ENCODE measurements at places on chromosomes 11 and 22.

DNA sequence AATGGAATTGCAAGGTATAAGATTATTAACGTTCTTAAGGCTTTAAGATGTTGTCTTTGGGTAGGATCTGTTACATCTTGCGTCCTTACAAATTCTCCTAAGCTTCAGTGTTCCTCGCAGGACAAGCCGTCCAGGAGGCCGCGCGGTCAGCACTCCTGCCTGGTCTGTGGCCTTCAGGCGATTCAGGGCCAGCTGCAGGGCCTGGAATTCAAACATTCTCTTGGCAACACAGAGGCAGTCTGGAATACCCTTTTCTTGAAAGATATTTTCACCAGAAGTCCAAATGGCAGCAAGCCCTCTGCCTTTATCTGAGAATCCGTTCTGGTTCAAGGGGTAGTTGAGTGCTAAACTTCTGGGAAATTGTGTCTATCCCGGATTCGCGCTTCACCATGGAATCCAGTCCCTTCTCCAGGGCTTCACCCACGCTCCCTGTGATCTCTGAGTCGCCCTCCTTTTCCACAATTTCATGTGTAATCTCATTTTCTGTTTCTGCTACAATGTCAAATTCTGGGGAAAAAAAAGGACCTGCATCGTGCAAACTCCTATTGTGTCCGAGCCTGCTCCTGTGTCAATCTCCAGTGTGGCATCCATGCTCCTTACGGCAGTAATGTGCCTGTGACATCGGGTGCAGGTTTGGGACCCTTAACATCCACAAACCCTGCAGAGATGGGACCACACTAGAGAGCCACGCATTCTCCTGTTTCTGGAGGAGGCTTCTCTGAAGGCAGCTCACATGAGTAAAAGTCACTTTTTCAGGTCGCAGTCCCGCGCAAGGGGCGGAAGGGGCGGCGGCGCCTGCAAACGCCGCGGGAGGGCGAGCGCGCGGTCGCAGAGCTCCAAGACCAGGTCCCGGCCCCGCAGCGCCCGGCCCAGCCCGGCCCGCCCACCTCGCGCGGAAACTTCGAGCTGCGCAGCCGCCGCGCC, 25.4 kb upstream of the SORL1 start:
- no peak for DNase-seq

- DNase-seq, result no peak
These were observed 135.2 kb downstream of the MAML2 start for GRCh38 chr11:96207459-96208449.

DNA sequence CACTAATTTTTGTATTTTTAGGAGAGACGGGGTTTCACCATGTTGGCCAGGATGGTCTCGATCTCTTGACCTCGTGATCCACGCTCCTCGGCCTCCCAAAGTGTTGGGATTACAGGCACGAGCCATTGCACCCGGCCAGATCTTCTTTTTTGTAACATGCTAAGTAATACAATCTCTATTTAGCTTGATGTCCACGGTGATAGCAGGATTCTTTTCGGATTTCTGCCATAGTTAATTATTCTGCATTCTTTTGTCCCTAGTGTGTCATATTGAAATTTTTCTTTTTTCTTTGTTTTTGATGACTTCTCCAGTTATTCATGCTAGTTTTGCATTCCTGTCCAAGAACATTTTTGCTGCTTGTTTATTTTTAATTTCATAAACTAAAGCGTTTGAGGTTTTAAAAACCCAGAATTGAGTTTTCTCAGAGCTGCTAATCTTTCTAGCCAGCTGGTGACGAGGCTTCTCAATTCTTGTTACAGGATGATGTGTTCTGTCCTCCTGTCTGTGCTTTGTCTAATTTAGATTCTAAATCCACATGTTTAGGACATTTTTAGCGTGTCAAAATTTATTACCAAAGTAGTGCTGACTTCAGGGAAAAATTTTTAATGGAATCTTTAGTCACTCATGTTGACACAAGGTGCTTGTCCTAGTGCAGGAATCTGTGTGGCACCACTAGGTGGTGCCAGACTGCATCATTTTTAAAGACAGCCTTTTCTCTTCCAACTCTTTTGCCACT, 21.8 kb downstream of the NF2 start:
- DNase-seq, result no peak

DNA sequence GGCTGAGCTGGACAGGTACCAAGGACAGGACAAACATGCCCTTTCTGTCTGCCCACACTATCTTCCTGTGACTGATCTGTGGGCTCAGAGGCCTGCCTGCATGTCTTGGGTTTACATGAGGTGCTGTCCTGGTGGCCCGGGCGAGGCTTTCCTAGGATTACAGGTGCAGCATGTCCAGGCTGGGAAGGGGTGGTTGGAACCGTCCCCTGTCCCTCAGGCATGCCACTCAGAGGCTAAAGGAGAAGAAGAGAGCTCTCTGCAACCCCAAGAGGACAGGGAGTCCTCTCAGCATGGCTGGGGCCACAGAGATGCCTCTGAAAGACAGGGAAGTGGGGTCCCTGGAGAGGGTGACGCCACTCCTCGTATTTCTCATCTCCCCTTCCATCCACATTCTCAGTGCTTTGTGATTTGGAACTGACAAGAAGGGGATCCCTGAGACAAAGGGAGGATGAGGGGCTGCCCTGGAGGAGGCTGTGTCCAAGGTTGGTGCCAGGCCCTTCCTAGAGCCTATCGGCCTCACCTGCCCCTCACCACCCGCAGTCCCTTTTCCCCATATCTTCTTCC, 64.6 kb upstream of the LMO1 start:
- no peak for DNase-seq

DNA sequence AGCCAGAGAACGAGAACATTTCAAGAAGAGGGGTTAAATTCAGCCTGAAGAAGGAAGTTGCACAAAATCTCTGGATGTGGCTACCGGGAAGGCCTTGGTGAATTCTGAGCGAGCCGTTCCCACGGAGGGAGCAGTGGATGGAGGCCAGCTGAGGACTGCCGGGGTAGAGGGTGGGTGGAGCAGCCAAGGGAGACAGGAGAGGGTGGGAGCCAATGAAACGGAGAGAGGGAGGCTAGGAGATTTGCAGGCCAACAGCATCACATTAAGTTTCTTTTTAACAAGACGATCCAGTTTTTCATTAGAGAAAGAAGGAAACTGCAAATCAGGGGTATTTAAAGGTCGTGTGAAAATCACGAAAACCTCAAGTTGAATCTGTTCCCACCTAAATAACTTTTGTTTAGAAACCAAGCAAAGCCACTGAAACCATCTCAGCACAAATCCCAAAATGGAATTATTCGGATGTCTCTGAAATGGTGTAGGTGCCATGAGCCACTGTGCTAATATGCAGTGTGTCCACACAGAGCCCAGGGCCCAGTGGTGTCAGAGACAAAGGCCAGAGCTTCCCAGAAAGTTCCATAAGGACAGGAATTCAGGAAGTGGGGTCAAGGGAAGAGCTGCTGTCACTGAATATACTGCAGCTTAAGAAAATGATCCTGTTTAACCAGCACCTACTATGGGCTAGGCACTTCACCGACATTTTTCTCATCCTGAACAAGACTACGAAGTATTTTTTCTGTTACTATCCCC, 59.7 kb upstream of the SLC35C1 start:
- DNase-seq, result no peak
